NCI-H1092 treated with DMSO at 0.1 percent for 48 hours (cell line): ENCODE measurements at places on chromosomes 3 and 15.

- peak; percentile 57 for DNase-seq
Measured at GRCh38 chr3:124504332-124505059, 225.8 kb upstream of the UMPS start.

DNA sequence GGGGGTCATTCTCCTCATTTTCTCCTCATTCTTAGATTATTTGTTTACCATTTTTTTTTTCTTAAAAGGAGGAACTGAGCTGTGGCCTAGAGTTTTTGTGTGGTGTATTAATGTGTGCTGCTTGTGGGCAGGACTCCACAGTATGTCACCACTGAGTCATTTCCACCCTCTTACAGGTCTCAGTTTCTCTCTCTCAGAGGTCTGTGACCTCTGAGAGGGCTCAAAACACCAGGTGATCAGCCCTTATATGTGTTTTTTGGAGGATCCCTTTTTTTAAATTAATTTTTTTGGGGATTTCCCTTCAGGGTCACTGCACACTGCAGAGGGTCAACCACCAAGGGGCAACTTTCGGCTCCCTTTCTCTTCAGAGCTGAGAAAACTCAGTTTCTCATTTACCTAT, 166.4 kb downstream of the SUCNR1 start:
- DNase-seq = no peak

- DNase-seq = no peak
Measured at GRCh38 chr3:112759210-112759609, 87.5 kb downstream of the CD200R1L start.

- peak; percentile 55 for DNase-seq
Measured at GRCh38 chr15:91927585-91927984, 74.1 kb downstream of the SLCO3A1 start.

GRCh38 chr15:51833772-51834171, 4.3 kb downstream of the TMOD3 start:
- DNase-seq = no peak

- DNase-seq = no peak
Measured at GRCh38 chr3:155262295-155262694, 31.2 kb downstream of the STRIT1 start.

GRCh38 chr3:58584690-58585004, 7.5 kb upstream of the FAM107A start:
- no peak for DNase-seq

DNA sequence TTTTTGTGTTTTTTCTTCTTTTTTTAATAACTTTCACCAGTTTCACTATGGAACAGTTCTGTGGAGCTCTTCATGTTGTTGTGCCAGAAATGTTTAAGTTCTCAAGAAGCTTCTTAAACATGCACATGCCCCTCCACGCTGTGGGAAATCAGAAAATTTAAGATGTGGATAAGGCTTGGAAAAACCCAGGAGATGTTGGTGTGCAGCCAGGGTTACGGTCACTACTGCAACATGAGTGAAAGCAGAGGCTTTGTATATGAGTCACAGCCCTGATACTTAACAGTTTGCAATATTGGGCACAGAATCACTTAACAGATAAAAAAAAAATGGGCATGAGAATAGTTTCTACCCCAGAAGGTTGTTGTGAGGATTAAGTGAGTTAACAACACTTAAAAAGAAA, 399.9 kb downstream of the LRTM1 start:
- no peak for DNase-seq

GRCh38 chr15:87728998-87729397, 527.5 kb downstream of the NTRK3 start:
- DNase-seq = no peak

GRCh38 chr3:12316253-12316652, 27.4 kb downstream of the PPARG start:
- no peak for DNase-seq

- DNase-seq = no peak
Measured at GRCh38 chr3:143188881-143189280, 69.3 kb downstream of the CHST2 start.

DNA sequence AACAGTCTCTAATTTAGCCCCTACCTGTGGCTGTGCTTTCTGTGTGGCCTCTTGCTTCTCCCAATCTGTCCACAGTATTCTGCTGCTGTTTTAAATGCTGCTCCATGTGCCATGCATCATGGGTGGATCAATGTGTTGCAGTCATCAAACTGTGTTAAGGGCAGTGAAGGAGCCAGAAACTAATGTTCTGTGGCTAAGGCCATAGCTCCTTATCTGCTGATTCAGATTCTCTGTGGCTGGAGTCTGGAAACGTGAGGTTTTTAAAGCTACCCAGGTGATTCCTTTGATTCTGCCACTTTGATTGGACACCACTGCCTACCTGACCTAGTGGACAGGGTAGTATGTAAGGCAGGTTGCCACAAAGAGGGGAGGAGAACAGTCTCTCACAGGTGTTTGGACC, 44.8 kb downstream of the MORC1 start:
- DNase-seq = no peak

DNA sequence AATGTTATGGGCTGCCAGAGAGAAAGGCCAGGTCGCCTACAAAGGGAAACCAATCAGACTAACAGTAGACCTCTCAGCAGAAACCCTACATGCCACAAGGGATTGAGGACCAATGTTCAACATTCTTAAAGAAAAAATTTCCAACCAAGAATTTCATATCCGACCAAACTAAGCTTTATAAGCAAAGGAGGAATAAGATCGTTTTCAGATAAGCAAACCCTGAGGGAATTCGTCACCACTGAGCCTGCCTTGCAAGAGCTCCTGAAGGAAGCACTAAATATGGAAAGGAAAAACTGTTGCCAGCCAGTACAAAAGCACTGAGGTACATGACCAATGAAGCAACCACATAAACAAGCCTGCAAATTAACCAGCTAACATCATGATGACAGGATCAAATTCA, 33.1 kb downstream of the PYGO1 start:
- no peak for DNase-seq

DNA sequence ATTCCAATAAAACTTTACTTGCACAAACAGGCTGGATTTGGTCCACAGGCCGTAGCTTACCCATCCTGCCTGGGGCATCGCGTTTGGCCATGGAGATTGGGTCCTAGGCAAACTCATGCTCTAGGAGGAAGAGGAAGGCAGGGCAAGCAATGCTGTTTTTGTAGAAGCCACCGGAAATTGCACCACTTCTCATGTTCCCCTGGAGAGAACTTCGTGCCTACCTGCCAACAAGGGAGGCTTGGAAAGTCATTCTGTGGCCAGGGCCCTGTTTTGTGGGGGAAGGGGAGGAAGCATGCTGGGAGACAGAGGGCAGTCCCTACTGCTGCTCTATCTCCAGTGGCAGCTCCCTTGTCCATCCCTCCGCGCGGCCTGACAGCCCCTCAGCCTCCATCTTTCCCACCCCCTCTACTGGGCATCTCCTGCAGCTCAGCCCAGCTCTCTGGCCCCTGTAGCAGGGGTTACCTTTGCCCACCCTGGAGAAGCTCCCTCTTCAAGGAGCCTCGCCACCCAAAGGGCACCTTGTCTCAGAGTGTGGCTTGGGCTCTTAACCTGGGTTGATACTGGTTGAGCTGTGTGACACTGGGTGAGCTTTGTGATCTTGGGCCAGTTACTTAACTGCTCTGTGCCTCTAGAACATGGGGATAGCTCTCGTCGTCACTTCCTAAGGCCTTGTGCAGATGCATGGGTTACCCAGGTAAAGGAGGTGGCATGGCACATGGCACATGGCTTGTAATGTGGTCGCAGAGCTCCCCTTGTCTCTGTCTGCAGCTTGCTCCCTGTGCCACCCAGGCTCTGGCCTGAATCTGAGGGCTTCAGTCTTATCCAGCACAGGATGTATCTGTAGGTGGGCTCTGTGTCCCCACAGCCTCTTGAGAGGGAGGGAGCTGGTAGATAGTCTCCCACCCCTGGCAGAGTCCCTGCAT, 6.1 kb downstream of the ABTB1 start:
- DNase-seq = no peak

DNA sequence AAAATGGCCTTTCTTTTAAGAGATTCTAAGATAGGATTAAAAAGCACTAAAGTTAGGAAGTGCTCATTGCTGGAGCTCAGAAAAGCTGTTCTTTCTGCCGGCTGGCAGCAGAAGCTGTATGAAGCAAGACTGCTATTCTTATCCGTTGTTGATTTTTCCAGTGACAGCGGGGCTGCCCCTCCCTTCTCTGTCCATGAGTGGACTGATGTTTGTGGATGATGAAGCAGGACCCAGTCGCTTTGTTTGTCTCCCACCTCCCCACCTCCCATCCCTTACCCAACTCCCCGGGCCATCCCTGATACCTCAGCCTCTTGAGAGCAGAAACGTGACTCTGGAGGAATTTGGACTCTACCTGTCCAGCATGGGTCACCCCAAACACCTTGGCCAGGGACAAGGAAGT, 10.3 kb upstream of the MUSTN1 start:
- DNase-seq = no peak

DNA sequence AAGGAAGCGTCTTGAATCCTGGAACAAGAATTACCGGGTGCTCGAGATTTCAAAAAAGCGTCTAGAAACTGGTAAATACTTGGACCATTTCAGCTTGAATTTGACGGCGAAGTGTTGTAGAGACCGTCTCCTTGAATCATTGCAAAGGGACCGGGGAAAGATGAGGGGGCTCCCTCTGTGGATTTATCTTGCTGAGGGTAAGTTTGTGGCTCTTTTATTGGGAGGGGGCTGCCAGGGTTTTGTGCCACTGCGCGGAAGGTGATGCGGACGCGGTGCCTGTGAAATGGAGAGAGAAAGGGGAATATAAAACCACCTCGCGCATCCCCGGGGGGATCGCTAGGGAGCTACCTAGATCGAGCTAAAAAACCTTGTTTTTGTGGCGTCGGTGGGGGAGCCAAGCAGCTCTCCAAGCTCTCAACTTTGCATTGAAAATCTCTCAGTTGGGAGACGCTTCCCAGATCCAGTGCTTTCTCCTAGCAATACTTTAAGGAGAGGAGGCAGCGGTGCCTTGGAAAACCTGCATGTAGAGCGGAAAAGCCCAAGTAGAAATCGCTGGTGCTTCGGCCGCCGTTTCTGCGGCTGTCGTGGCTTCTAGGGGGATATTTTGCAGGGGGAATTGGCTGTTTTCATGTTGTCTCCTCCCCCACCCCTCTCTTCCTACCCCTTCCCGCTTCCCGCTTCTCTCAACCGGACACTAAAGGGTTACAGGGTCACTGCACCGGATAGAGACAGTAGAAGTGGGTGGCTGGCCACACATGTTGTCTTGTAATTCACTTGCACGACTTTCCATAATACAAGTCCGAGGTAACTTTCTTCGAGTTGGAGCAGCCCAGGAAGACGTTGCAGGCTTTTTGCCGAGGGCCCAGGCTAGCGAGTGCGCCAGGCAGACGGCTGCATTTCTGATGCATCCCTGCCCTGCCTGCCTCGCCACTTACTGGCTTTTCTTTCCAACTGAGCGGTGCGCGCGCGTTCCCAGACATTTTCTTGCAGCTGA, 187.6 kb downstream of the NLGN1 start:
- DNase-seq = no peak

DNA sequence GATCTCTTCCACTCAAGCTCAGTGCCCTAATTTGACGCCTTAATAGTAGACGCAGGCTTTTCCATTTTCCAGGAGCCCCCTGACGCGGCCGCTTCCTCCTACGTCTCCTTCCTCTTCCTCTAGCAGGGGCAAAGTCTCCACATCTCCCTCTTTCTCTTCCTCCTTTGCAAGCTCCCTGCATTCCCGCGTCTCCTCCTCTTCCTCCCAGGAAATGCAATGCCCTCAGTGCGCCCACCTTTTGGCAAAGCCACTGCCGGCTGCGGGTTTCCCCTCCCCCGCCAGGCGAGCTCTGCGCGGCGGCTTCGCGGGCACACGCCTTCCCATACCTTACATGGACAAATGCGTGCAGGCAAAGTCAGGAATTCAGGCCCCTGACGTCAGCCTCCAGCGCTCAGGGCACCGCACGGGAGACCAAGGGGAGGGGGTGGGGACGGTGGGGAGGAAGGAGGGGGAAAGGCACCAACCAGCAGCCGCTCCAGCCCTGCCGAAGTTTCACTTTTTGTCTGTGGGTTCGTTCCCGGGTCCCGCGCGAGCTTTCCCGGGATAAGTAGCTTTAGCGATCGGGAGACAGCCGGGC, 432 bp upstream of the LPP start:
- DNase-seq = peak; percentile 6

- no peak for DNase-seq
Measured at GRCh38 chr15:74957476-74958035, 984 bp upstream of the RPP25 start.
